Right ventricle myocardium superior (tissue), 1 donor: ENCODE measurements at places on chromosomes 5 and 9.

GRCh38 chr9:130106860-130107233 is 53.1 kb downstream of the GPR107 start:
- no peak for DNase-seq

- no peak for DNase-seq
Measured at GRCh38 chr5:116137544-116138378, 52.9 kb downstream of the COMMD10 start.

DNA sequence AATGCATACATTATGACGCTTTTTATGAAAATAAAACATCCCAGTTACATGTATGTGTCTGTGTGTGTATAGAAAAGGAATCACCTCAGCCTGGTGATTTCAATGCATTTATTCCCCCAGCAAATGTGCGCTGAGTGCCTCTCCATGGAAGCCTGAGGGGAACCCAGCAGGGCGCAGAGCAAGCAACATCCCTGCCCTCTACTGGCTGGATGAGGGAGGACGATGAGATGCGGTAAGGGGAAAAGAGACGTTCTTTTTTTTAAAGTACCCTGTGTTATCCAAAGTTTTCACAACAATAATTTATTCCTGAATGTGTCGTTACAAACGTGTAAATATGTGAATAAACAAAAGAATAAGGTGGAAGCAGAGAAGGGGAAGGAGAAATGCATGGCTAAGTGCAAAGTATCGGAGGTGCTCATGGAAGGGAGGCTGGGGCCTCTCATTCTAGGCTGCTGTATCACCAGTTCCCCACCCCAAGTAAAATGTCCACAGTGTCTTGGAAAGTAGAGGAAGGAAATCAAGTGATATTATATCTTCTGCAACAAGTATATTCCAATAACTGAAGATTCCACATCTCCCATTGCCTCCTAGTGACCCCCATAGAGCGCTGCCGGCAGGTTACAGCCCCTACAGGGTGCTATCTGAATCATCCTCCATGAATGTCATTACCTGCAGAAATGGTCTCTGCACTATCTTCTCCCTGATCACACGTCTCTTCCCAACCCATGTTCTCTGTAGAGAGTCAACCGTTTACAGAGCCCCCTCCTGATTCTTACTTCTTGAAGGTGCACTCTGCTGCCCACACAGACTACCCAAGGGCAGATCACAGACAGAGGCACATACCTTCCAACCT is 13.0 kb upstream of the ABLIM3 start:
- no peak for DNase-seq

- DNase-seq = peak; percentile 36
Measured at GRCh38 chr5:537621-538071, 13.4 kb upstream of the SLC9A3 start.

- DNase-seq = no peak
Measured at GRCh38 chr5:157369507-157369906, 90.5 kb upstream of the NIPAL4 start.

DNA sequence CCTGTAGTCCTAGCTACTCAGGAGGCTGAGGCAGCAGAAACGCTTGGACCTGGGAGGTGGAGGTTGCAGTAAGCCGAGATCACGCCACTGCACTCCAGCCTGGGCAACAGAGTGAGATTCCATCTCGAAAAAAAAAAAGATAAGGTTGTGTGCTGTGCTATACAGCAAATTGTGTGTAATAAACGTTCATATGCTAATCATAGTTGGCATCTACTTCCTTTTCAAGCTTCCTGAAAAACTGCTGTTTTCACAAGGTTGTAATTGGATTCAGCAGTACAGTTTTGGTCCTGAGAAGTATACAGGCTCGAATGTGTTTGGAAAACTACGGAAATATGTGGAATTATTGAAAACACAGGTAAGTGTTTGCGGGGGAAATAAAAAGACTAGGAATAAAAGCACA is 25.5 kb downstream of the OTULINL start:
- no peak for DNase-seq

DNA sequence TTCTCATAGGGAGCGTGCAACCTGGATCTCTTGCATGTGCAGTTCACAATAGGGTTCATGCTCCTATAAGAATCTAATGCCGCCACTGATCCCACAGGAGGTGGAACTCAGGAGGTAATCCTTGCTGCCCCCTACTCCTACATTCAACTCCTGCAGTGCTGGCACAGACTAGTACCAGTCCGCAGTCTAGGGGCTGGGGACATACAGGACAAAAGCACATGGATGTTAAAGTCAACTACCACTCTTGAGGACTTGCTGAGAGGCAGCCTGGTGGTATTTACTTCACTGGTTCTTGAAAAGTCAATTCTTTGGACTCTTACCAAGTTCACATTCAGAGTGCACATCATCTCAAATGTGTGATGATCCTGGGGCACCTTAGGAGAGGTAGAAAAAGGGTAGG is 33.0 kb downstream of the MTMR12 start:
- no peak for DNase-seq

DNA sequence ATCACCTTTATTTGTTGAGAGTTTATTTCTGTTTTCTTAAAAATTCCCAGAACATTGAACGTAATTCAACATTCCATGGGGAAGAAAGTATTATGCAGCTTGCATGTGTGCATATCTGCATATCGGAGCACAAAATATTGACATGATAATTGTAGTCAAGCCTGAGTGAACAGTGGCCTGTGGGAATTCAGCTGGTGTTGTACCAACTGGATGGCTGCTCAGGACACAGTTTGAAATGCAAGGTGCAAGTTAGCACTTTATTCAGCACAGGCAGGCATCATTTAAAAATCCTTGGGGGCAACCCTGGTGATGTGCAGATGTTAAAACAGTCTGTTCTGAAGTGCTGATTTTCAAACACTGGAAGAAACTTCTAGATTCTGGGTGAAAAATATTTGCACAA is 82.4 kb downstream of the CNTLN start:
- DNase-seq = no peak

DNA sequence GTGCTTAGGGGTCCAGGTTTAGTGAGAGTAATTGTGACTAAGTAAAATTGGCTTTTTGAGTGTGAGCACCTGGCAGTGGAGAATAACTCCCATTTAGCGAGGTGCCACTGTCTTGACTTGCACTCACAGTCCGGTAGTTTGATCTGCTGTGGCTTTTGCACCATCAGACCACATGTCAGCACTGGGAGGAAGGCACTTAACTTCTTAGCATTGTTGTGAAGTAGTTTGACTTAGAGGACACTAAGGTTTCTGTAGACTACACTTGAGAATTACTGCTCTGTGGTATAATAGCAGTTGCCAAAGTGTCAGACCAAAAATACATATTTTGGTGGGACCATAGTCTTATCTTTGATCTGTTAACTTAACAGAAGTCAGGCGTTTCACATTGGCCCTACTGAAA is 63.6 kb downstream of the ICE1 start:
- no peak for DNase-seq

DNA sequence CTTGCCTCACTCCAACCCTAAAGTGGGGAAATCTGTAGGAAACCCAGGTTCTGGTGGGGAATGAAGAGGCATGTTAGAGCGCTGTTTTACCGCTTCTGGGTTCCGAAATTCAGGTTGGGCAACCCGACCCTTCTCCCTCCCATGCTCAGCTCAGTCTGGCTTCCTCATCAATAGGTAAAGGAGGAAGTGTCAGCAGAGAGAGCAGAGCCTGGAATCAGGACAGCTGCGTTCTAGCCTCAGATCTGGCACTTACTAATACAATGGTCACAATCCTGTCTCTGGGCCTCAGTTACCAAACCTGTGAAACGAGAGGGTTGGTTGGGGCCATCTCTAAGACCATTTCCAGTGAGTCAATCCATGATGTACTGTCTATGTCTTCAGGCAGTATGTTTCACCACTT is 16.2 kb upstream of the TNIP1 start:
- no peak for DNase-seq

- no peak for DNase-seq
Measured at GRCh38 chr9:94169968-94170367, 85.7 kb downstream of the PTPDC1 start.

GRCh38 chr5:133222521-133222920 is 170.7 kb downstream of the HSPA4 start:
- no peak for DNase-seq

DNA sequence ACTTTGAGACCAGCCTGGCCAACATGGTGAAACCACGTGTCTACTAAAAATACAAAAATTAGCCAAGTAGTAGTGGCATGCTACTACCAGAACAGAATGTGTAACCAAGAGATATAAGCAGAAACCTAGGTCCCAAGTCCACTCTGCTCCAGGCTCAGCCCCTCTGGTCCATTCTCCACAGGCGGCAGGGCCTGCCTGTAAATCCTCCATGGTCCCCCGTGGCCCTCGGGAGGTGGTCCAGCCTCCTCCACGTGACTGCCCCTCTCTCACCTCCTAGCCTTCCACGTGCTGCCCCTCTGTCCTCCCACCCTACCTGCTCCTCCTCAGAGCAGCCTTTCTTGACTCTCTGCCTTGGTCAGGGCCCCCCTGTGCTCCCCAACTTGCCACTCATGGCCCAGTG is 127.4 kb downstream of the GAPVD1 start:
- DNase-seq = no peak

DNA sequence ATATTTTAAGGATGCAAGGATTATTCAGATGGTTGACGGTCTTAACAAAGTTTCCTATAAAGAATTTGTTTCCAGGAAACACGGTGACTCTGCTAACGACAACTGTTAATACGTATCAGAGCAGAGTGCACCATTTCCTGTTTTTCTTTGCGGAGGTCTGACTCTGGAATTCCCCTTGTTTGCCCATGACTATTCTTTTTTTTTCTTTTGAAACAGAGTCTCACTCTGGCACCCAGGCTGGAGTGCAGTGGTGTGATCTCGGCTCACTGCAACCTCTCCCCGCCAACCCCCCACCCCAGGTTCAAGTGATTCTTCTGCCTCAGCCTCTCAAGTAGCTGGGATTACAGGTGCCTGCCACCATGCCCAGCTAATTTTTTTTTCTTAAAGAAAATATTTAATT is 115.9 kb downstream of the CDC42SE2 start:
- DNase-seq = no peak

DNA sequence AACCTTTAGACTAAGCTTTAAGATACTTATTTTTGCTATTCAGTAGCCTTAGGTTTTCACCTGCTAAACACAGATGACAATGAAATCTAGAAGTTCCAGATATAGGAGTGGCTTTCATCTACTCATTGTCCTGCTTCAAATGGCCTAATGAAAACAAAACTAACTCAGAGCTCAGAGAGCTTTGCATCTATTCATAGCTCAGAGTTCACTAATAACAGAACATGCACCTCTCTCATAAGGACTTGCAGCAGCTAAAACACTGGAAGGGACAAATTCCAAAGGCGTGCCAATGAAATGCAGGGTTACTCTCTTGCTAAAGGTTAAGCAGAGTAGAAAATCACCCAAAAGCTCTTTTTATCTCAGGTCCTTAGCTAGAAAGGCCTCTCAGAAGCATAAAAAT is 29.0 kb downstream of the SLC31A2 start:
- DNase-seq = no peak

DNA sequence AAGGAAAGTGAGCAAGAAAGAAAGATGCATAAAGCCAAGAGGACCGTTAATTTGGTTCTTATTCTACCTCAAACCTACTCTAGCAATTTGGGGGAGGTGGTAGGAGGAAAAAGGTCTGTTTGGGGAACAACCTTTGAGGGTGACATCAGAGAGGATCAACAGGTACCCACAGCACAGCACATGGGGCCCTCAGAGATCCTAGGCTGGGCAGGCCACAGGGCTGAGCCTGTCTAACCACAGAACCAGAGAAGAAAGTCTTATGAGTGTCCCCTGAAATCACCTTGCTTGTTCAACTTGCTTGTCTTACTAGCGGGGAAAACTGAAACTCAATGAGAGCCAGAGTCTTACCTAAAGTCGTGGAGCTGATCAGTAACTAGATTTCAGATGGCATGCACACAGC is 385.2 kb downstream of the SPOCK1 start:
- no peak for DNase-seq

GRCh38 chr9:103444176-103444575 is 449.0 kb downstream of the CYLC2 start:
- no peak for DNase-seq

DNA sequence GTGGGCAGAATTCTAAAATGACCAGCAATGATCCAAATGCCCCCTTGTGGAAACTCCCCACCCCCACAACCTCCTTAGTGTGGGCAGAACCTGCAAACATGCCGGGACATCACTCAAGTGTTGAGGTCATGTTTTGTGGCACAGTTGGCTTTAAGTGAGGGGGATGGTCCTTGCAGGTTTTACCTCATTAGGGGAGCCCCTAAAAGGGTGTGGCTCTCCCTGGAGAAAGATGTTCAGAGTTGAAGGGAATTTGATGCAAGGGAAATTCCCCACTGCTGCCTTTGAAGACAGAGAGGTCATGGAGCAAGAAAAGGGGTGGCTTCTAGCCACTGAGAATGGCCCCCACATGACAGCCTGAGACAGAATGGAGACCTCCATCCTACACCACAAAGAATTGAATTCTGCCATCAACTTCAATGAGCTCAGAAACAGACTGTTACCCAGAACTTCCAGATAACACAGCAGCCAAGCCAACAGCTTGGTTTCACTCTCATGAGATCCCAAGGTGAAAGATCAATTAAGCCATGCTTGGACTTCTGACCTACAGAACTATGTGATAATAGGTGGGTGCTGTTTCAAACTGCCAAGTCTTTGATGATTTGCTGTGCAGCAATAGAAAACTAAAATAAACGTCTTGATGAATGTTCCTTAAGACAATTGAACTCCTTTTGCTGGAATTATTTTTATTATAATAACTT is 103.4 kb downstream of the MED10 start:
- DNase-seq = no peak

DNA sequence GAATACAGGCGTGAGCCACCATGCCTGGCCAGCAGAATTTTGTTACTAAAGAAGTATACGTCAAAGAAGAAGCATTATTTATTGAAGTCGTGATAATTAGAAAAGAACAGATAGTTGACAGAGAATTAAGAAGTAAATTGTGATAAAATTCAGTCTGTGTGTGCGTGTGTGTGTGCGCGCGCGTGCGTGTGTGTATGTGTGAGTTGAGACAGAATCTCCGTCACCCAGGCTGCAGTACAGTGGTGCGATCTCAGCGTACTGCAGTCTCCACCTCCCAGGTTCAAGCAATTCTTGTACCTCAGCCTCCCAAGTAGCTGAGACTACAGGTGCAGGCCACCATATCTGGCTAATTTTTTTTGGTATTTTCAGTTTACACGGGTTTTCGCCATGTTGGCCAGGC is 77.8 kb downstream of the ERBIN start:
- no peak for DNase-seq

DNA sequence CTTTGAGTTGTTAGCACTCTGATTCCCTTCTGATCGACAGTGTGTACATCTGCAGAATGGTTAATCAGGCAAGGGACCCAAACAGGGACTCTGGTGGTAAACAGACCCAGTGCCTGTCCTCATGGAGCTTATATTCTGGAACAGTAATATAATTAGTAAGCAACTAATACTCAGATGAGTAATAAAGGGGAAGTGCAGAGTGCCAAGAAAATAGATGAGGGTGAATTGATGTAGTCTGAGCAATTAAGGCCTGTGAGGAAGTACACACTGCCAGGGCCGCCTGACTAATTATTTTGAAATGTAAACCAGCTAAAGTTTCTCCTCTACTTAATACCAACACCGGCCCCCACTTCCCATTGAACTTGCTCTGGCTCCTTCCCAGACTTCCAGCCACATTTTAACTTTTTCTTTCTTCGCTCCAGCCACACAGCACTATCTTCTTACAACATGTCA is 4.2 kb downstream of the DHX29 start:
- no peak for DNase-seq

GRCh38 chr9:86636519-86636918 is 282.3 kb upstream of the TUT7 start:
- no peak for DNase-seq

- DNase-seq = no peak
Measured at GRCh38 chr9:36930941-36931340, 103.1 kb downstream of the PAX5 start.

- no peak for DNase-seq
Measured at GRCh38 chr5:5741418-5741817, 318.9 kb downstream of the ICE1 start.
